Inflammatory macrophage treated with lipopolysaccharide for 4 hours (primary cell): ENCODE measurements at places on chromosomes 6 and 20.
A peak's percentile ranks its signal among the peaks of the same experiment; 100 is the strongest.

DNA sequence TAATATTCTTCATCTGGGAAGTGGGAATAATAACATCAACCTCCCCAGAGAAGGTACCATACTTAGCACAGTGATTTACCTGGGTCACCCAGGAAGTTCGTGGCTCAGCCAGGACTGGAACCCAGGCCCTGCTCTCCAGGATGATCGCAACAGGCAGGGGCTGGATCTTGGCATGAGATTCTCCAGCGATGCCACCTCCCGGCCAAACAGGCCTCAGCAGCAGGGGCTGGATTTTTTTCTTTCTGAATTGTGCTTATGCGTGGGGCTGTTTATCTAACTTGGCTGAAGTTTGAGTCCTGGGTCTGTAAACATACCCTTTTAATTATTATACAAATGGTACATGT lies 129.5 kb upstream of the PTPN1 start:
- no peak for DNase-seq

GRCh38 chr6:50271266-50271665 lies 221.5 kb upstream of the DEFB112 start:
- no peak for DNase-seq

GRCh38 chr6:111700135-111700690 lies 94.5 kb upstream of the TRAF3IP2 start:
- no peak for DNase-seq

DNA sequence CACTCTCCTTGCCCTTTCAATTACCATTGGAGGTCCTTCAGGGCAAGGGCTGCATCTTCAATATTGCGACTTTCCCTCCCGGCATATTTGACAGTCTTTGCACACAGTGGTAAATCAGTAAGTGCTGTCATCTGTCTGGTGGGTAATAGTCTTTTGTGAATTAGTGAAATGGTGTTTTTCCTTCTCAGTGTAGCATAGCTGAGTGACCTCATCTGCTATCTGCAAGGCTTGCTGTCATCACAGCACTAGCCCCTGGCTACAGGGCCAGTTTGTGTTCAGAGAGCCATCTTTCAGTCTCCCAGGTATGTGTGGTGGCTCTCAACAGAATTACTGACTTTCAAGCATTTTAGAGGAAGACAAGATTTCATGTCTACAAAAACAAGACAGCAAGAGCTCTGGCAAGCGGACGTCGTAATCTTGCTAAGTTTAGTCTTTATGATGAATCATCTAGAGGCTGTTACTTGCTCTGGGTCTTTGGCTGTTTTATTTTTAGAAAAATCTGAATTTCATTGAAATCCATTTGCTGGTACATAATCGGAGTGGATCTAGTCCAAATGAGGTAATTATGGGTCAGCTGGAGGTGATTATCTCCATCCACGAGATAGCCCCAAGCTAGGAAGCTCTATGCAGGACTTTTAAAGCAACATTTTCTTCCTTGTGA lies 528.9 kb downstream of the EPM2A start:
- no peak for DNase-seq

DNA sequence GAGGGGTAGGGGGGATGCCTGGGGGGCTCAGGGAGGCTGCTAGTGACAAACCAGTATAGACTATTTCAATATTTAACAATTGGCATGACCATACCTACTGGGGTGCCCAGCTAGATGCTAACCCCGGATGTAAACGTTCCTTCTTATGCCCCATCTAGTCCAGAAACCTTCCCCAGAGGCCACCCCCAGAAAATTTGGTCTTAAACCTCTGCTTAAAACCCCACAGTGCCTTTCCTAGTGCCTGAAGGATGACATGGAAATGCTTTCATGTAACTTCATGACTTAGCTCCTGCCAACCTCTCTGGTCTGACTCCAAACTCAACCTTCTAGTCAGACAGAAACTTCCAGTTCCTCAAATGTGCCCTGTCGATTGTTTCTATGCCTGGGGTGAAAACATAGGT lies 52.0 kb downstream of the JPH2 start:
- peak; percentile 2 for DNase-seq
